ENCODE measurements at places on chromosomes 5 and 9.

GRCh38 chr9:15531380-15531779, 20.6 kb upstream of the PSIP1 start:
- DNase-seq, result no peak

GRCh38 chr9:27377811-27378456, 81.0 kb upstream of the EQTN start:
- DNase-seq, result no peak

GRCh38 chr5:9625286-9625685, 4.9 kb downstream of the TAS2R1 start:
- DNase-seq, result no peak

- no peak for DNase-seq
Observed at GRCh38 chr5:143648696-143649095, 163.3 kb upstream of the HMHB1 start.

GRCh38 chr5:65102976-65103711, 334.4 kb downstream of the CWC27 start:
- peak; percentile 42 for DNase-seq

- DNase-seq, result no peak
Observed at GRCh38 chr9:10014889-10015288, 597.9 kb downstream of the PTPRD start.

DNA sequence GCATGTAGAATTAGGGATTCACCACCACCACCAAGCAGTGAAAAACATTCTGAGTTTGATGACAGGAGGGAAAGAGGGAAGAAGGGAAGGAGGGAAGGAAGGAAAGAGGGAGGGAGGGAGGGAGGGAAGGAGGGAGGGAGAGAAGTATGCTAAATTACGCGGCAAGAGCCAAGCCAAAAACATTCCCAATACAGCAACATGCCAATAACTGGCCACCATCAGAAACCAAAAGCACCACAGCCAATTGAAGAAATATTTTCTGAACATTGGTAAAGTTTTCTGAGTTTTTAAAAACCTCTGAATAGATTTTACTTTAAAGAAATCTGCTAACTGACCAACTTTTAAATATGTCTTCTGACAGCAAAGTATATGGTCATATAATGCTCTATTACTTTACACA, 36.0 kb downstream of the FNIP1 start:
- no peak for DNase-seq

DNA sequence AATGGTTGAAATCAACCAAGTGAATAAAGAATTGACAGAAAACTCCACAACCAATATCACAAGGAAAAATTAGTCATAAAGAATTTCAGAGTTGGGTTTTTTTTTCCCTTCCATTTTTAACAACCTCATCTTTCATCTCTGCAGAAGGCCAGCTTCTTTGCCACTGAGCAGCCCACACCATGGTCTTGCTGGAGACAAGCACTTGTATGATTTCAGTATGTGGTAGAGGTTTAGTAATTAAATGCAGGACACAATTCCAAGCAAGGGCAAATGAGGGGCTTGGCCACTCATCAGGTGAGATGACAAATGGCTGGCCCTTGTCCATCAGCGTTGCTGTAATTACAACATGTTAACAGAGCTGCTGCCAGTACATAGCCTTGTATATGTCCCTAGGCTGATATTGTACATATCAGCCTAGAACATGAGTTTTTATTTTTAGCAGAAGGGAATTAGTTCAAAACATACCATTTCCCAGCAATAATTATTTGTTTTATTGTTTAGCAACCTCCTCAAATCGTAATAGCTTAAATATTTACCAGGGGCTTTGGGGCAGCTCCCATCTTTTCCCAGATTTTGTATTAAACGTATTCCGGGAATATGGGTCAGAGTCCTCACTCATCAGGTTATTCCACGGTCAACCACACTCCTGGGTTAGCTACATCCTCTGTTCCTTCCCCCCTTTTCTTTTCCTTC, 5.0 kb upstream of the C9 start:
- DNase-seq, result no peak

DNA sequence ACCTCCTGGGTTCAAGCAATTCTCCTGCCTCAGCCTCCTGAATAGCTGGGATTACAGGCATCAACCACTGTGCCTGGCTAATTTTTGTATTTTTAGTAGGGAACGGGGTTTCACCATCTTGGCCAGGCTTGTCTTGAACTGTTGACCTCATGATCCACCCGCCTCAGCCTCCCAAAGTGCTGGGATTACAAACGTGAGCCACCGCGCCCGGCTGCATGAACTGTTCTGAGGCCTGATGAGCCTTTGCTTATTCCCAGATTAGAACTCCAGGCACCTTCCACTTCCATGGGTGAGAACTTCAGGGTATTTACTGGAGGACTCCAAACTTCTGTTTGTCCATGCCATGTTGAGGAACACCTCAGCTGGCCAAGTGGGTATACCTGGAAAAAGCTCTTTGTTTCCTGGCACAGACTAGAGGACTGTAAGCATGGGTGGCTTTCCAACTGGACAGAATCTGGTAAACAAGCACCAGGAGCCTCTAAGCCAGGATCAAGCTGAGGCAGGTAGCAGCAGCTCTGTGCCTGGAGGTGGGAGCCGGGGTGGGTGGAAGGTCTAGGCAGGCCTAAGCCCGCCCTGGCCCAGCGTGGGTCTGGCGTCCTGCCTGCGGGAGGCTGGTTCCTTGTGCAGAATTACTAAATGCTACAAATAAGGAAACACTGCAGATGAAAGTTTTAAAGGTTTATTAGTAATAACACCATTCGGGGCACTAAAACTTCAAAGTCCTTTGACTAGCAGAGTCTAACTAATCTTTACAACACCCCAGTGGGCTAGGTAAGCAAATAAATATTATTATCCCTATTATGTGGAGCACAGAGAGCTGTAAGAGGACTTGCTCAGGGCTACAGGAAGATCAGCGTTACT, 78.4 kb downstream of the SEMA5A start:
- DNase-seq, result no peak

DNA sequence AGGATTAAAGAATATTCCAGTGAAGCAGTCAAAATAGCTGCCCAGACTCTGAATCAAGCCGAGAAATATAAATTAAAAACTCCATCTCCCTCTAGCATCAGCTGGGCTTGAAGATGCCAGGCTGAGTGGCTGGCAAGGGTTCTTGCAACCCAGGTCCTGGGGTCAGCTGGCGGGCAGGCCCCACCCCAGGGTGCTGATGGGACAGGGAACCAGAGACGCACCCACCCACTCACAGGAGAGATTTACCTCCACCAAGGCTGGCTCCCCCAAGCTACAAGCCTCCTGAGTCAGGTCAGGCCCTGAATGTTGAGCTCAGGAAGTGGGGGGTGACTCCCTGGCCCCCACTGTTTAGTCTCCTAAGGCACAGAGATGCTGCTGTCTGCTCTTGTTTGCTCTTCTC, 83.9 kb upstream of the HSPA9 start:
- DNase-seq, result no peak

DNA sequence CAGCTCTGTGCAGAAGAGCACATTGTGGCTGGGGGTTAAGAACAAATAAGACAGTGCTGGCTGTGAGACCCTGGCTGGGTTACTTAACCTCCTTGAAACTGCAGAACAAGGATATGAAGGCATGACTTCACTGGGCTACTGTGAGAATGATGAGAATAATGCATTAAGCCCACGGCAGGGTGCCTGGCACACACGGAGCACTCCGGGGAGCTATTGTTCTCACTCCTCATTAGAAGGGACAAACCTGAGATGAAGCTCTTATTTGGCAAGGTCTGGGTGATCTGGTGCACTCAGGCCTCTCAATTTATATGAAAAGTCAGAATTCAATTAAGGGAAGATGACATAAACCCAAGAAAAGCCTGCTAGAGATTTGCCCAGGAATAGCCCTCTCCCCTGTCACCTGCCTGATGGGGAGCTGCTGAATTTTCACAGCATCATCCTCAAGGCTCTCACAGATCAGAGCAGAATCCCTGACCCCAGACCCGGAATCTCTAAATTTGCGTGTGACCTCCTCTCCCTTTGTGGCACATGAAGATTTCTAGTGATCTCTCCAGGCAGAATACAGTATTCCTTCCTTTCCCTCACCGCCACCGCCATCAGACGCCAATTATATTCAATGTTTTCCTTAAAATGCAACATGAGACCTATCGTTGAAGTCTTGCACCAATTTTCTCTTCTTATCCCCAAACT, 102.1 kb downstream of the COL23A1 start:
- DNase-seq, result no peak

- DNase-seq, result no peak
Observed at GRCh38 chr5:32776200-32776599, 65.1 kb downstream of the NPR3 start.

DNA sequence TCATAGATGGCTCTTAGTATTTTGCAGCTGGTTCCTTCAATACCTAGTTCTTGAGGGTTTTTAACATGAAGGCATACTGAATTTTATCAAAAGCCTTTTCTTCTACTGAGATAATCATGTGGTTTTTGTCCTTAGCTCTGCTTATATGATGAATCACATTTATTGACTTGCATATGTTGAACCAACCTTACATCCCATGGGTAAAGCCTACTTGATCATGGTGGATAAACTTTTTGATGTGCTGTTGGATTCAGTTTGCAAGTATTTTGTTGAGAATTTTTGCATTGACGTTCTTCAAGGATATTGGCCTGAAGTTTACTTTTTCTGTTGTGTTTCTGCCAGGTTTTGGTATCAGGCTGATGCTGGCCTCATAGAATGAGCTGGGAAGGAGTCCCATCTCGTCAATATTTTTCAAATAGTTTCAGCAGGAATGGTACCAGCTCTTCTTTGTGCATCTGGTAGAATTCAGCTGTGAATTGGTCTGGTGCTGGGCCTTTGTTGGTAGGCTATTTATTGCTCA, 49.7 kb downstream of the YIPF5 start:
- no peak for DNase-seq

- peak; percentile 49 for DNase-seq
Observed at GRCh38 chr9:130444565-130445221, at the start of gene ASS1. Gene ASS1 (plus strand): TSS chr9:130444961. CDS start chr9:130452229, 7,268 bp downstream.

- DNase-seq, result no peak
Observed at GRCh38 chr5:37751227-37751626, 88.6 kb downstream of the GDNF start.

- DNase-seq, result no peak
Observed at GRCh38 chr9:28056466-28056865, 483.2 kb upstream of the C9orf72 start.

- DNase-seq, result peak; percentile 83
Observed at GRCh38 chr5:14581891-14582796, 552 bp downstream of the OTULINL start.

DNA sequence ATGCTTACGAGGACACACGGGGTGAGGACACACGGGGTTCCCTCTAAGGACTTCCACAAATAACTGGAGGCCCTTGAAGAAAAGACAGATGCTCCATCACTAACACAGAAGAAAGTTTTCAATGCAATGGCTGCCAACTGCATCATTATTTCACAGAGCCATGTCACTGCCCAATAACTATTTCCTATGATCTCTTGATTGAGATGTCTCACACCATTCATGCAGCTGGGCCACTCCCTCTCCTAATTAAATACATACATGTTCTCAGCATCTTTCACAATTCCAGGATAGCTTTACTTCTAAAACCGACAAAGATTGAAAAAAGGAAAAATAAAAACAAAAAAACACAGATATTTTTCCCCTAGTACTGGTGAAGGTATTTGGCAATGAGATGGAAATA, 650.8 kb downstream of the SEMA5A start:
- no peak for DNase-seq

DNA sequence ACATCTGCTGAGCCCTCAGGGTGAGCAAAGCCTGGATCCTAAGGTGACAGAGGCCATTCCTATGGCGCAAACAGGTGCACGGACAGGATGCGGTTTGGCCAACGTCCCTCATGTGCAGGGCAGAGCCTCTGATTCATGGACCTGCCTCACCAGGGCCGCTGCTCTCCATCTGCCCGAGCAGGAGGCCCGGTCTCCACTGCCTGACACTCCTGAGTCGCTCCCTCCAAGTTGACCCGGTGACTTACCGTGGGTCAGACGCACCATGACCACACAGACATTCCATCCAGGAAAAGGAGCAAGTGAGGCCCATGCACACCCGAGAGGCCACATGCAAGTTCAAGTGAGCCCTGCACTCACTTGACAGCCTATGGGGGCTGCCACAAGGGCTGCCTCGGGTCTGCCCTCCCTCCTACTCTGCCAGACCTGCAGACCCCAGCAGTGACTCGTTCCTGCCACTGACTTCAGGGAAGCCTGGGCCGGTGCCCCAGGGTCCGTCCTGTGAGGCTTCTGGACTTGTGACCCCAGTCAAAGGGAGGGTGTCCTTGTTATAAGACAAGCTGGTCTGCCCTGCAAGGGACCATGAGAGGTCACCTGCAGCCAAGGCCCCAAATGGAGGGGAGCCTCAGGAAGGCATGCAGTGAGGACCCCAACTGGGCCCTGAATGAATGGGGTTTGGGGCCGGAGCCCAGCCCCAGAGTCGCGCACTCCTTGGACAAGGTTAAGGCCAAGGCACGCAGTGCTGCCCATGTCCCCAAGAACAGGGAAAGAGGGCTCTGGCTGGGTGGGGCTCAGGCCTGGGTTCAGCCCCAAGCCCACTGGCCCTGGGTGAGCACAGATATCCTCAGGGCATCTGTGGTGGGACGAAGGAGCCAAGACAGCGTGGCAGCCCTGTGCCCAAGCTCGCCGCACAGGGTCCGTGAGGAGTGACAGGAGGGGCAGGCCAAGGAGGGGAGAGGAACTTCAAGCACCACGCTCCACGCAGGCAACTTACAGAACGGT, 10.1 kb downstream of the BRD3OS start:
- DNase-seq, result no peak

- DNase-seq, result no peak
Observed at GRCh38 chr5:139653616-139654015, 5.5 kb downstream of the CXXC5 start.

GRCh38 chr5:137365126-137365865, 133.8 kb downstream of the SPOCK1 start:
- DNase-seq, result no peak

GRCh38 chr9:3525836-3526164, at the start of gene RFX3:
Gene RFX3 (minus strand): TSS chr9:3526001. CDS start chr9:3395588, 130,413 bp downstream.
- peak; percentile 92 for DNase-seq

GRCh38 chr9:14080959-14081542, 232.9 kb downstream of the NFIB start:
- no peak for DNase-seq

DNA sequence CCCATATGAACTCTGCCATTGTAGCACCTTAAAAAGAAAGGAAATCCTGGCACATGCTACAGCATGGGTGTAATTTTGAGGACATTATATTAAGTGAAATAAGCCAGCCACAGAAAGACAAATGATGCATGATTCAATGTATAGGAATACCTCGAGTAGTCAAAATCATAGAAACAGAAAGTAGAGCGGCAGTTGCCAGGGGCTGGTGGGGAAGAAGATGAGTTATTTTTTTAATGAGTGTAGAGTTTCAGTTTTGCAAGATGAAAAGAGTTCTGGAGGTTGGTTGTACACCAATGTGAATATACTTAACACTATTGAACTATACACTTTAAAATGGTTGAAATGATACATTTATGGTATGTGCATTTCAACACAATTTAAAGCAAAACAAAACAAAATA, 133.0 kb downstream of the ZDHHC21 start:
- no peak for DNase-seq

- DNase-seq, result no peak
Observed at GRCh38 chr9:126788634-126789349, 16.0 kb upstream of the ZBTB43 start.

DNA sequence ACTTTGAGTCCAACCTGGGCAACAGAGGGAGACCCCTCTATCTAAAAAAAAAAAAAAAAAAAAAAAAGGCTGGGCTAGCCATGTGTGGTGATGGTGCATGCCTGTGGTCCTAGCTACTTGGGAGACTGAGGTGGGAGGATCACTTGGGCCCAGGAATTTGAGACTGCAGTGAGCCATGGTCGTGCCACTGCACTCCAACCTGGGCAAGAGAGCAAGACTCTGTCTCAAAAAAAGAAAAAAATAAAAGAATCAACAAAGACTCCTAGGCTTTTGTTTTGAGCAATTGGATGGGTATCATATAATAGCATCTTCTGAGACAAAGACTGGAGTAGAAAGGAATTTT, 481.7 kb upstream of the PAPPA start:
- no peak for DNase-seq

- no peak for DNase-seq
Observed at GRCh38 chr9:20441711-20442423, 180.4 kb downstream of the MLLT3 start.
